ENCODE measurements at places on chromosomes 11 and 22.

DNA sequence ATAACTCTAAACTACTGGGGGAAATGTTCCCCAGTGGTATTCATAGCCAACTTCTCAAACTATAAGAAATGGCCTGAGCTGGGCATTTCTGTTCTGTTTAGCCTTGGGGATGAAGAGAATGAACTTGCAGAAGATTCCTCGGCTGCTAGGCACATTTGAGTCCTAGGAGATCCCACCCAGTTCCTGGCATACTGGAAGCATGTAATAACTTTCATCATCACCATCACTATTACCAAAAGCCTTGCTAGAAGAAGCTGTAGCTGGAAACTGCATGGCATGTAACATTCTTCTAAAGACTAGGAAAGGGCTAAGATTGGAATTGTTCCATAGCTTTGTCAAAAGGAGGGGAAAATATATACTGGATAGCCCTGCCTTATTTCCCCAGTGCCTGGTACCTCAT is 40.1 kb upstream of the SLC1A2 start:
- no peak for DNase-seq

- DNase-seq = no peak
Observed at GRCh38 chr11:9565822-9566560, 7.5 kb upstream of the WEE1 start.

DNA sequence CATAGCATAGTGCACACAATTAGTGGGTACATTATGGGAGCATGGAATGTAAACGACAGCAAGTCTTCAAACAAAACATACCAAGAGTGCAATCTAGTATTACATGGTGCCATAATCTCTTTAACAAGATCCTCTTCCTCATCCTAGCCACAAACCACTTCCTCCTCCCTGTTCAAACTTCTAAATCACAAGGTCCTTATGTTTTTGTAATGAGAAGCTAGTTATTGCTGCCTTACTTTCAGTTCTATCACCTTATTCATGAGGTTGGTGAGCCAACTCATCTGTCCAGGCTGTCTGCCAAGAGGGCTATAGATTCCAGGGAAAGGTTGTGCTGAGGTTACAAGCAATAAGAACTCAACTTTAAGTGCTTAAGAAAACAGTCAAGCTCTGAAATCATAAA is 195.4 kb upstream of the ARHGAP20 start:
- DNase-seq = no peak

DNA sequence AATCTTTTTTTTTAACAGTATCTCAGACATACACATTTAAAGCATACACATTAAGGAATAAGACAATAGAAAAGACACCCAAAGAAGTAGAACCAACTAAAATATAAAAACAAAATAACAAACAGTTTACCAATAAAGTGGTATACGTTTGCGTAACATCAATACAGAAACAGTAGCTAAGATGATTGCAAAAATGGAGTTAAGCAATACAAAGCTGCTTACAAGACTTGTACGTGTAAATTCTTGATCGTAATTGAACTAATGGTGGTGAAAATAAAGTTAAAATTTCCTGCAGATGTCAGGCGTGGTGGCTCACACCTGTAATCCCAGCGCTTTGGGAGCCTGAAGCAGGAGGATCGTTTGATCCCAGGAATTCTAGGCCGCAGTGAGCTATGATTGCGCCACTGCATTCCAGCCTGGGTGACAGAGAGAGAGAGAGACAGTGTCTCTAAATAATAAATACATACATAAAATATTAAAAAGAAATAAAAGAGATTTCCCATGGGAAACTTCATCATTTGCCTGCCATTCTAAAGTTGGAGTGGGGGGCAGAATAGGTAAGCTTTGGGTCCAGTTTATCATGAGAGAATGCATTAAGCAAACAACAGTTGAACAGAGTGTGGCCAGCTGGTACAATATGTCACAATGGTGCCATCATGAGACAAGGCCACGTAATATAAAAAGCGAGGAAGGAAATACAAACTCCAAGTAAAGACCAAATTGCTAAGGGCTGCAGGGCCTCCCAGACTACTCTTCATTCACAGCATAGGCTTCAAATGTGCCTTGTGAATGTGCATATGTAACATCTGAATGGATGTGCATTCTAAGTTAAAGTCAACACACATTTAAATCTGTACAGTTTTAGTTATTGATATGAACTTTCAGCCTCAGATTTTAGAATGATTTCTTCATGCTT is 38.9 kb upstream of the EED start:
- no peak for DNase-seq

GRCh38 chr11:12989428-12990161 is 19.5 kb upstream of the RASSF10 start:
- DNase-seq = no peak

DNA sequence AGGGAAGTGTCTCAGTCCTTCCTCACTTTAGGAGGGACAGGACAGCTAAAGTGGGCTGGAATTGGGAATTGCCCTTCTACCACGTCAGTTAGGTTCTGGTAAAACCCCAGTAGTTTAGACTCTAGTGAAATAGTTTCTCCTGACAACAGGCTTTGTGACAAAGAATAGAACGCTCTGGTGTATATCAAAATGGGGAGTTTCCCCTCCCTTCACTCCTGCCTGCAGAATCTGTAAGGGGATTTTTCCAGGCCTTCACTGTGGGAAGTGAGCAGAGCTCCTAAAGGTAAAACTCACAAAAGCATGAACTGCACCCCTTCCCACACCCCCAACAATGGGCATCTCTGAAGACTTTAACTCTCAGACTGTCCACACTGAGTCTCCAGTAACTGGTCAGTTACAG is 460.9 kb upstream of the LRRC4C start:
- DNase-seq = no peak

DNA sequence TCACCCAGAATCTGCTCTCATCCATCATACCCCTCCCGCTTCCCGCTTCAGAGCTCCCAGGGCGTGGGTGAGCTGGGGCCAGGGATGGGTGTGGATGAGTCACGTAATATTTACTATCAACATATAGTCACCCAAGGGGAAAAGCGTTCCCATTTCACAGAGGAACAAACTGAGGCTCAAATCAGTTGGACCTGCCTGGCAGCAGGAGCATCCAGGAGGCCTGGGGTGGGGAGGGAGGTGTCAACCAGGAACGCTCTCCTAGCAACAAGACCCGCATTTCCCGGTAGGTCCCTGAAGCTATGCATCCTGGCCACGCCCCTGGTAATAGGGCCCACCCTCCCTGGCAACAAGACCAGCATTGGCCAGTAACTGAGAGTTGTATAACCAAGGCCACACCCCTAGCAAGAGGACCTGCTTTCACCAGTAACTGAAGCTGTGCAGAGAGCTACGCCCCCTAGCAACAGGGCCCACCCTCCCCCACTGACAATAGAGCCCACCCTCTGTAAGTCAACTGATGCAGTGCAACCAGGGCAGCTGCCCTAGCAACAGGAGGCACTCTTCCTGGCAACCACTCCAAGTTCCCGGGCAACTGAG is 32.7 kb upstream of the TXNRD2 start:
- no peak for DNase-seq

- DNase-seq = no peak
Observed at GRCh38 chr22:19941365-19942082, at the start of the genes COMT and TXNRD2. TSS of gene COMT (plus strand) at chr22:19941772. CDS start at chr22:19962527, 20,755 bp downstream. TSS of gene TXNRD2 (minus strand) at chr22:19941818. CDS start at chr22:19941803, 15 bp downstream.
